Midbrain (tissue), 1 donor: ENCODE measurements at places on chromosomes 3 and 15.

- DNase-seq, result no peak
Observed at GRCh38 chr15:67259379-67259778, 4.8 kb downstream of the IQCH start.

GRCh38 chr15:22866079-22866478 is 27.6 kb downstream of the NIPA2 start:
- no peak for DNase-seq

- peak; percentile 53 for DNase-seq
Observed at GRCh38 chr3:48194446-48195071, 6.3 kb upstream of the CDC25A start.

GRCh38 chr3:13025778-13026518 is 47.3 kb downstream of the IQSEC1 start:
- DNase-seq, result no peak

GRCh38 chr3:14175383-14176037 is 2.9 kb downstream of the XPC start:
- DNase-seq, result no peak

DNA sequence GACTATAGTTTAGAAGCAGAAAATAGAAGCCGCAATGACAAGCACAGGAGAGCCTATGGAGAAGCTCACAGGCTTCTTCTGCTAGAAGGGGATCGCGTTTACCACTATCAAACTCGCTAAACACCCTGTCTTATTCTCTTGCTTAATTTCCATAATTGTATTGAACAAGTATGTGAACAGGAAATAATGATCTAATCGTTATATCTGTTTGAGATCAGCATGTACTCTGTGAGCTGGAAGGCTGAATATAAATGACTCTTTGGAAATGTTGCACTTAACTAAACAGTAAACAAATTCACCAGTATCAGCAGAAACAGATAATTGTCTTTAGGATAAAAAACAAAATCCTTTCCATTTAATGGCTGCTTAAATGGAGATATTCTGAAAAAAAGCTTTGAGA is 15.0 kb downstream of the NEK10 start:
- DNase-seq, result no peak

DNA sequence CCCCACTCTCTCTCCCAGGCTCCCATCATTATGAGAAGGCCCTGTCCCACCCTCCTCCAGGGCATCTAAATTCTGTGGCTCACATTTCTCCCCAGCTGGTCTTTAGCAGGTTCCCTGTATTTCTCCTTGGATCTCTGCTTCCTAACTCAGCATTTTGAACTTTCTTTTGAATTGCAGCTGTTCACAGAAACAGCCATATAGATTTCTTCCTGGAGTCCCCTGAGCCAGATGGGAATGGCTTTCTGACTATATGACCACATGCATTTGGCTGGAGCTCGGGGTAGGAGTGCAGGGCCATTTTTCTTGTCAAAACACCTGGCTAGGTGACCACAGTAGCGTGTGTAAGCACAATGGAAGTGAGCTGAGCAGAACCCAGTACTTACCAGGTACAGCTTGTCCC is 22.0 kb downstream of the RBP2 start:
- DNase-seq, result no peak

DNA sequence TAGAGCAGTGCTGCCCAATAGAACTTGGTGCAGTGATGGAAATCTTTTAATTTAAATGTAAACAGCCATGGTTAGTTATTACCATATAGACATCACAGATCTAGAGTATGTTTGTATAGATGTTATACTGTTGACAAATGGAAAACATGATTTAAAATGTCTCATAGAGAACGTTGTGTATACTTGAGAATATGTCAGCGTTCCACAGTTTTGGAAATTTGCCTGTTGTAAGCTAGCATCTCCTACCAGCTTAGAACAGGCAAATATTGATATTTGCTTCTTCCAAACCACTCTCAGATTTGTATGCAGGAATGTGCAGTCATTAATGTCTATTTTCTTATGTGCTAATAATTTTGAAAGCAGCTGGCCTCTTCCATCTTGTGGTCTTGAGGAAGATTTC is 8.4 kb upstream of the LXN start:
- DNase-seq, result no peak
